Fibroblast of skin of right quadriceps (primary cell): ENCODE measurements at places on chromosomes 6 and 20.

- DNase-seq: no peak
Measured at GRCh38 chr20:57968120-57968519, 258.3 kb upstream of the PMEPA1 start.

GRCh38 chr6:44009425-44010321, 117.6 kb downstream of the MRPL14 start:
- DNase-seq: no peak

- DNase-seq: peak; percentile 10
Measured at GRCh38 chr6:119310486-119311036, 39.0 kb downstream of the MAN1A1 start.

GRCh38 chr6:129871221-129871620, 10.1 kb upstream of the TMEM244 start:
- DNase-seq: no peak

- DNase-seq: no peak
Measured at GRCh38 chr6:151993364-151993763, 185.9 kb downstream of the ESR1 start.

- DNase-seq: no peak
Measured at GRCh38 chr20:32702706-32703425, 29.1 kb upstream of the C20orf203 start.

DNA sequence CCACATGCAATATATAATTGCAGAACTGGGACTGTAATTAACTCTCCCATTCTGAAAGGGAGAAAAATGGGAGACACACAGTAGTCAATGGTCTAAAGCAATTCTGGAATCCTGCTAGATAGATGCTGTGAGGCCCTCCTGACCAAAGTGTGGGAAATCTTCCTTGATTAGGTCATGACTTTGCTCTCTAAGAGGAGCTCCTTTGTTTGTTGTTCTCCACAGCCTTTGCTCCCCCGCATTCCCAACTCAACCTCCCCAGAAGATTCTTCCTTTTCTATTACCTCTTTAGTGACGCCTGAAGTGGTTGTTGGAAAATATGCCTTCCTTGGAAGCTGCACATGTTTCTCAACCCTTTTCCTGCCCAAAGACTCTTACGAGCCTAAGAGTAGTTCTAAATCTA, 28.8 kb upstream of the LIN28B start:
- DNase-seq: no peak

DNA sequence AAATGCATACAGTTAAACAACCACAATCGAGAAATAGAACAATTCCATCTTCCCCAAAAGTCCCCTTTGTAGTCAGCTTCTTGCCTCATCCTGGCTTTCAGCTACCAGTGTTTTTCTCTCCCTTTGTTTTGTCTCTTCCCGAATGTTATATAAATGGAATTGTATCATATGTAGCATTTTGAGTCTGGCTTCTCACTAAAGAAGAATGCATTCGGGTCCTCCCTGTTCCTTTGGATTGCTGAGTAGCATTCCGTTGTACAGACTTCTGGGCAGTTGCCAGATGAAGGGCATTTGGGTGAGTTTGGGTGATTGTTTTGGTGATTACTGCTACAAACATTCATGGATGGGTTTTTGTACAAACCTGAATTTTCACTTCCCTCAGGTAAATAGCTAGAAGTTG, 27.8 kb downstream of the PRPH2 start:
- DNase-seq: peak; percentile 77

- DNase-seq: no peak
Measured at GRCh38 chr6:166351715-166352285, 9.5 kb upstream of the SFT2D1 start.

GRCh38 chr6:16903470-16903869, 142.2 kb upstream of the ATXN1 start:
- peak; percentile 81 for DNase-seq
